ENCODE measurements at places on chromosomes 7 and 10. TPM values are rescaled to one million over a fixed set of nuclear protein-coding genes. Genes with fewer than 3 reads are reported as not detected.

- no peak for DNase-seq
- H3K36me3 ChIP-seq: no peaks in the 10 kb centered on the region
- H3K27ac ChIP-seq: peak overlapping the region; percentile 68
- H3K4me1 ChIP-seq: peaks cover 16% of the 10 kb centered on the region
- H3K27me3 ChIP-seq: no peaks in the 10 kb centered on the region
Measured at GRCh38 chr10:124918191-124918830, 23.6 kb upstream of the ZRANB1 start.

DNA sequence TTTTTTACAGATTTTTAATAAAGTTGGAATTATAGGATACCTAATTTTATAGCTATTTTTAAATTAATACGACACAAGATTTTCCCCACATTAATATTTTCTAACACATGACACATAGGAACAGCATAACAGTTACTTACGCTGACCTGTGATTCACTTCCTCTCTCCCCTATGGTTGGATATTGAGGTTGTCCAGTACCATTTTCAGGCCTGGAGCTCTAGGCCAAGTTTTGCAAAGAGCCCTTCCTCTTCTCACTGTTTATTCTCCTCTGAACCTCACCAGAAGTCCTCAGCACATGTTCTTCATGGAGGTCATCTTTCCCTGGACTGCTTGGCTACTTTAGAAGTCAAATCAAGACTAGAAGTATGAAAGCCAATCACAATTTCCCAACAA lies 28.2 kb downstream of the LYZL1 start:
- no peaks in the 10 kb centered on the region for H3K36me3 ChIP-seq
- DNase-seq: no peak
- H3K27me3 ChIP-seq: no peaks in the 10 kb centered on the region
- no peak overlapping the region for H3K27ac ChIP-seq

DNA sequence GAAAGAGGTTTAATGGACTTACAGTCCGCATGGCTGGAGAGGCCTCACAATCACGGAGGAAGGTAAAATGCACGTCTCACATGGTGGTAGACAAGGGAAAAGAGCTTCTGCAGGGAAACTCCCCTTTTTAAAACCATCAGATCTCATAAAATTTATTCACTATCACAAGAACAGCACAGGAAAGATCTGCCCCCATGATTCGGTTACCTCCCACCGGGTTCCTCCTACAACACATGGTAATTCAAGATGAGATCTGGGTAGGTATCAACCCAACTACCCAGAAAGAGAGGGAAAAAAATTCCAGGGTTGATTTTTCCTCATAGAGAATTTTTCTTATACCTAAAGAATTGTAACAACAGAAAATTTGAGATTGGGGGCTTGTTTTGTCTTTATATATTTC lies 13.9 kb downstream of the RAPGEF5 start:
- DNase-seq: no peak
- no peaks in the 10 kb centered on the region for H3K27me3 ChIP-seq
- H3K4me1 ChIP-seq: no peaks in the 10 kb centered on the region
- H3K4me3 ChIP-seq: no peak overlapping the region
- H3K36me3 ChIP-seq: no peaks in the 10 kb centered on the region
- H3K27ac ChIP-seq: no peak overlapping the region

DNA sequence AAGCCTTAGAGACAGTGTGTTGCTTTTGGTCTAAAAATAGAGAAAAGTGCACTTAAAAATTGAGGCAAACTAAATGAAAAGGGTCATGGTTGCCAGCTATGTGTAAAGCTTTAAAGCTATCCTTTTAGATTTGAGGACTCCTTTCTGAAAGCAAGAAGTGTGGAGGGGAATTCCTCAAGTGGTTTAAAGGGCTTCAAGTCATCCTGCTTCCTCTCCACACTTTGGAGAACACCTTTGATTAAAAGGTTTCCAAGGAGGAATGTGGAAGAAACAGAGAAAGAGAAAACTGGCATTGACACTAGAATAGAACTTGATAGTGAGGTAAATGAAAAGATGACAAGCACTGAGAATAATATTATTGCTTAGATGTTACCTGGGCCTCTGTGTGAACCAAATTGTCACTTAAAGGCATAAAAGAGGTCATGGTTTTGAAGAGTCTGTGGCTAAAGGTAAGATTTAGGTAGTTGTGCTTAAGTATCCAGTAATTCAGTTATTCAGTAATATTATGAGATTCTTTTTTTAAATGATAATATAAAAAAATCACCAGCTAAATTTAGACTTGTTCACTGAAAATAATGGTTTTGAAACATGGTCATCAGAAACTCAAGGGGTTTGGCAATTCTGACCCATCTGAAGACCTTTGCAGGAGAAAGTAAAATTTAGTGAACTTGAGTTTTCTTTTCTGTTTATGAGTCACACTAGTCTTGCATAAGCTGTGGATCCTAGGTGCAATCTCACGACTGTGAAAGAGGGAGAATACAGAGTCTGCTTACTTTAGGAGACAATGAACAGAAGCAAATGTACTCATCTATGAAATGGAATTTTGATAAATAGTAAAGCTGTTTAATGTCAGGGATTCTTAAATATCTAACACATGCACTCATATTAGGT lies 466.0 kb downstream of the KIF20B start:
- DNase-seq: no peak
- no peaks in the 10 kb centered on the region for H3K27me3 ChIP-seq
- H3K27ac ChIP-seq: no peak overlapping the region
- no peaks in the 10 kb centered on the region for H3K36me3 ChIP-seq
- no peak overlapping the region for H3K4me3 ChIP-seq

GRCh38 chr10:24556126-24556749 lies 167.4 kb downstream of the ARHGAP21 start:
- H3K4me1 ChIP-seq: no peaks in the 10 kb centered on the region
- H3K27me3 ChIP-seq: no peaks in the 10 kb centered on the region
- no peak overlapping the region for H3K27ac ChIP-seq
- no peak overlapping the region for H3K4me3 ChIP-seq

DNA sequence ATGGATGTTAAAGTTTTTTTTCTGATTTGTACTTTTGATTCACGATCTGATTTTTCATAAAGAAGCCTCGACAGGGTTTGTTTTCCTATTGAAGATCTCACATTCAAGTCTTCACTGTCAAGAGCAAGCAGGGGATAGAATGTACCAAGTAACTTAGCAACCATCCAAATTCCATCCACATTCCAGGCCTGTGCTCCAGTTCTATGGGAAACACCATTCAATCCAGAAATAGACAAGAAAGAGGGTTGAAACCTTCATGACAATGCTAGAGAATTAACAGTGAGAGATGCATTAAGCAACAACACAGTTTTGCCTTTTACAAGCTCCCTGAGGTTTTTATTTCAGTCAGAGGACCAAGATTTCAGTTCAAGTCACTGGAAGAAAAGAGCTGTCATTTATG lies 300.2 kb downstream of the NEBL start:
- H3K36me3 ChIP-seq: no peaks in the 10 kb centered on the region
- no peak overlapping the region for H3K27ac ChIP-seq
- no peaks in the 10 kb centered on the region for H3K27me3 ChIP-seq
- H3K4me1 ChIP-seq: peaks cover 8% of the 10 kb centered on the region
- DNase-seq: no peak

DNA sequence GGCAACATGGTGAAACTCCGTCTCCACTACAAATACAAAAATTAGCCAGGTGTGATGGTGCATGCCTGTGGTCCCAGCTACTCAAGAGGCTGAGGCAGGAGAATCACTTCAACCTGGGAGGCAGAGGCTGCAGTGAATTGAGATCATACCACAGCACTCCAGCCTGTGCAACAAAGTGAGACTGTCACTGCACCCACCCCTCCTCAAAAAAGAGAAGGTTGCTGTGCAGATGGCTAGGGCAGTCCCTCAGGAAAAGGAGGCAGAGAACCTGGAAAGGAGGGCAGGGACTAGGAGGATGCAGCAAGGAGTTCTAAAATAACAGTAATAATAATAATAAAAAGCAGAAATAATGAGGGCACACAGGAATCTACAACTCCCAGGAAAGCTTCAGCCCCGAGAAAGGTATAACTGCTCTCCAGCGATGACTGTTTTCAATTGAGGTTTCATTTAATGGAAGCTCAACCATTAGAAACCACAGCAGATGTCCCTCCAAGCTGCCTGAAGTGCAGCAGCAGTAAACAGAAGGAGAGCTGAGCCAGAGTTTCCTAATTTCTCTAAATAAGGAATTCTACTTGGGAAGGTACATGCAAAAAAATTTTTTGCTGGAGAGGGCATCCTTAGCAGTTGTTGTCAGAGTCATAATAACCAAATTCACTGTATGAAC lies 326.5 kb downstream of the GATA3 start:
- H3K4me1 ChIP-seq: no peaks in the 10 kb centered on the region
- no peak for DNase-seq
- H3K36me3 ChIP-seq: no peaks in the 10 kb centered on the region
- H3K4me3 ChIP-seq: no peak overlapping the region
- H3K27me3 ChIP-seq: no peaks in the 10 kb centered on the region

GRCh38 chr7:97174303-97174702 lies 56.8 kb downstream of the SDHAF3 start:
- no peak overlapping the region for H3K4me3 ChIP-seq
- no peaks in the 10 kb centered on the region for H3K4me1 ChIP-seq
- H3K27me3 ChIP-seq: no peaks in the 10 kb centered on the region
- H3K27ac ChIP-seq: no peak overlapping the region
- DNase-seq: no peak

Gene CALHM3
- not detected for total RNA-seq

Gene CALML3
- not detected for total RNA-seq

Gene PTPN20
- total RNA-seq: 0.78 TPM

- no peak for DNase-seq
- H3K4me1 ChIP-seq: peaks cover 5% of the 10 kb centered on the region
- no peaks in the 10 kb centered on the region for H3K27me3 ChIP-seq
- no peak overlapping the region for H3K4me3 ChIP-seq
Measured at GRCh38 chr7:30246392-30246791, 38.0 kb upstream of the ZNRF2 start.

DNA sequence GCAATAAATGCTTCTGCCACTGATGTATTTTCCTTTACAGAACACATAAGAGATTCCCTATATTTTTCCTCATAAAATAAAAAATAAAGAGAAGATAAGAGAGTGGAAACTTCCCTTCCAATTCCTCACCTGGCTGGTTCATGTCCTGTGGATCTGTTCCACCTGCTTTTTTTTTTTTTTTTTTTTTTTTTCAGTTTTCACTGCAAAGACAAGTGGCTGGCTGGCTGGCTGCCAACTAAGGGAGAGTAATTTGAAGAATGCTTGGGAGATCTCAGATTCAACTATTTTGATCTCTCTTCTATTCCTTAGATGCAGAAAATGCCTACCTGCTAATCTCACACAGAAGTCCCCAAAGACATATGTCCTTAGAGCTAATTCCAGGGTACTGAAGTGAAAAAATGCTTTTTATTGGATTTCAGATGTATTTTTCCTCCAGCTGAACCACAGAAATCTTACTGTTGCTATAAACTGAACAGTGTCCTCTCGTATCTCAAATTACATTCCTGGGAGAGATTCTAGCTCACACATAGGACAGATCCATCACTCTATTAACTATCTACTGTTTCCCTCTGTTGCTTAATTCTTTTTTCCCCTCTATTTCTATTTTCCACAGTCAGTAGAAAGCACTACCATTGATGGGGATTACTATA lies 120.8 kb downstream of the NRCAM start:
- no peak overlapping the region for H3K4me3 ChIP-seq
- no peaks in the 10 kb centered on the region for H3K4me1 ChIP-seq
- H3K27me3 ChIP-seq: no peaks in the 10 kb centered on the region
- H3K27ac ChIP-seq: no peak overlapping the region
- no peaks in the 10 kb centered on the region for H3K36me3 ChIP-seq

Gene MSMB
- not detected for total RNA-seq

Gene PON3
- total RNA-seq: not detected

DNA sequence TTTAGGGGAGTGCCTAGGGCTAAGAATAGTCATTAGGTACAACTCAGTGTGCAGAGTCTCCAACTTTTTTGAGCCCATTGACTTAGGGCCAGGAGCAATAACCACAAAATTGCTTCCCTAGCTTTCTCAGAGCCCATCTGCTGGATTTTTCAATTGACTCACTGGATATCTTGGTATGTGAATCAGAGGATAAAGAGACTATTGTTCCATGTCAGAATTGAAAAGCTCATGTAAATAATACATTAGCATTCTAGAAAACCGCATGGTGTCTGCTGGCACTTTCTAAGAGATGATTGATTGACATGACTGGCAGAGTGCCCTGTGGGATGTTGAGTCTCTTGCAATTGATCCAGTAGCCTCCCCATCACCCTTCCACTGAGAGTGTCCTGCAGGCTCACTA lies 246.2 kb downstream of the CCDC7 start:
- H3K27ac ChIP-seq: no peak overlapping the region
- peaks cover 3% of the 10 kb centered on the region for H3K36me3 ChIP-seq
- H3K4me3 ChIP-seq: no peak overlapping the region

DNA sequence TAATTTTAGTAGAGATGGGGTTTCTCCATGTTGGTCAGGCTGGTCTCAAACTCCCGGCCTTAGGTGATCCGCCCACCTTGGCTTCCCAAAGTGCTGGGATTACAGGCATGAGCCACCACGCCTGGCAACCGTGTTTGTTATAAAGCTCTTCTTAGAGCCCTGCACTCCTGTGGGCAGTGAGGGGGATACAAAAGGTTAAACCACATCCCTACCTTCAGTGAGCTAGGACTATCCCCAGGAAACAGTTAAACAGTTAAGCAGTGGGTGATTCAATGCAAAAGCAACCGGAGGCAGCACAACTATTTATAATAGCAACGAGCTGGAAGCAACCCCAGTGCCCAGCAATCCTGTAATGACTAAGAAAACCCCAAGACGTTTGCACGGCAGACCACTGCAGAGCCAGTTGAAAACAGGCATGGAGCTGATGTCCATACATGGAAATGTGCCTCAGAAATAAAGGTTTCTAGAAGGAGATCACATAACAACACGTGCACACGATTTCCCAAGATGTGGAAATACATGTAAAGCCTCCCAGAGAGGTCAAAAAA lies 107.2 kb upstream of the LYZL2 start:
- no peaks in the 10 kb centered on the region for H3K27me3 ChIP-seq
- no peak overlapping the region for H3K4me3 ChIP-seq
- no peaks in the 10 kb centered on the region for H3K4me1 ChIP-seq
- DNase-seq: no peak

- no peaks in the 10 kb centered on the region for H3K4me1 ChIP-seq
- H3K27me3 ChIP-seq: no peaks in the 10 kb centered on the region
- H3K27ac ChIP-seq: no peak overlapping the region
- H3K36me3 ChIP-seq: no peaks in the 10 kb centered on the region
Measured at GRCh38 chr7:74627661-74628411, 29.7 kb upstream of the GTF2I start.

DNA sequence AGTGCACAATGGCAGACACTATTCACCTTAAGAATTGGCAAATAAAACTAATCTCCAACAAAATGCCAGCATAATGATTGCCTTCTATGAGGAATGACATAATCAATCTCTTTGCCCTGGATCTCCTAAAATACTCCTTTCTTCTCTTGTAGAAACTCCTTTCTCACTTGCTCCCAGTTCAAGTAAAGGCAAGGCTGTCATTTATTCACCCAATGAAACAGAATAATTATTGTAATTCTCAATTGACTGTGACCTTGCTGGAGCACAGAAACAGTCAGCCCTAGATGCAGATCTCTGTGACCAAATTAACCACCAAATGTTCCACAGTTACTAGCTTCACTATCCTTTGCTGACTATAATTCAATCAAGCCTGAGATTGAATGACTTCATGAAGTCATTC lies 99.3 kb downstream of the SEMA3C start:
- no peak for DNase-seq
- H3K27me3 ChIP-seq: no peaks in the 10 kb centered on the region
- no peaks in the 10 kb centered on the region for H3K36me3 ChIP-seq

Gene DUSP5
- total RNA-seq: 98.9 TPM

Gene PLEKHS1
- total RNA-seq: 0.14 TPM

GRCh38 chr7:77536017-77536412 lies 1.1 kb upstream of the PTPN12 start:
- H3K27me3 ChIP-seq: no peaks in the 10 kb centered on the region
- no peaks in the 10 kb centered on the region for H3K36me3 ChIP-seq
- H3K4me3 ChIP-seq: peak overlapping the region; percentile 63

- DNase-seq: no peak
- no peaks in the 10 kb centered on the region for H3K4me1 ChIP-seq
- H3K36me3 ChIP-seq: no peaks in the 10 kb centered on the region
- no peaks in the 10 kb centered on the region for H3K27me3 ChIP-seq
- no peak overlapping the region for H3K27ac ChIP-seq
Measured at GRCh38 chr10:126500185-126500584, 111.9 kb upstream of the ADAM12 start.

All from natural killer cell (primary cell).